Calu3 (cell line): ENCODE measurements at places on chromosomes 5 and 9. TPM values are rescaled to one million over a fixed set of nuclear protein-coding genes. Genes with fewer than 3 reads are reported as not detected.

Gene GARIN3
- total RNA-seq, result not detected in 2 replicates

Gene SPATA31D3
- not detected in 2 replicates for total RNA-seq

Gene IFNB1
- 0.42 and 0.61 TPM in 2 replicates for total RNA-seq

Gene GLRA1
- not detected in 2 replicates for total RNA-seq

Gene IQGAP2
- 13.4 and 25.0 TPM in 2 replicates for total RNA-seq

Gene ZNF622
- 28.6 and 31.5 TPM in 2 replicates for total RNA-seq

Gene NTNG2
- not detected in 2 replicates for total RNA-seq

Gene SLC34A1
- total RNA-seq, result 0.19 and 0.64 TPM in 2 replicates

Gene DMRTA1
- total RNA-seq, result 2.8 and 2.9 TPM in 2 replicates

Gene PHF24
- total RNA-seq, result not detected in 2 replicates

Gene KIF20A
- total RNA-seq, result 52.6 and 68.9 TPM in 2 replicates

Gene ST8SIA4
- not detected in 2 replicates for total RNA-seq

DNA sequence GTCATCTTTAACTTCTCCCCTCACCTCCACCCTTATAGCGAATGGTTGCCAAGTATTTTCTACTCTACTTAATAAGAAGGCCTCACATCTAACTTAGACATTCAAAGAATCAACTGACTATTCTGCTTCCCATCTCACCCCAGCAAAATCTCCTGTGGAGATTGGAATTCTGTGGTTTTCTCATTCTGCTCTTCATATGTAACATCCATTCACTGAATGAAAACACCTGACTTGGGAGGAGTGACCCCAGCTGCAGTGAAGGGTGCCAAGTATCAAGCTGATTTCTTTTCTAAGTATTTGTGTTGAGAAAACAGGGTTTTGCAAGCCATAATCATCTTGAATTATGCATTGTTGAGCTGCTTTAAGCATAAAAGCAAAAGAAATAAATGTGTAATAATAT lies 42.5 kb upstream of the TAF1L start:
- no peak for DNase-seq

- peak; percentile 5 for DNase-seq
Observed at GRCh38 chr5:125012727-125013451, 266.4 kb upstream of the ZNF608 start.

DNA sequence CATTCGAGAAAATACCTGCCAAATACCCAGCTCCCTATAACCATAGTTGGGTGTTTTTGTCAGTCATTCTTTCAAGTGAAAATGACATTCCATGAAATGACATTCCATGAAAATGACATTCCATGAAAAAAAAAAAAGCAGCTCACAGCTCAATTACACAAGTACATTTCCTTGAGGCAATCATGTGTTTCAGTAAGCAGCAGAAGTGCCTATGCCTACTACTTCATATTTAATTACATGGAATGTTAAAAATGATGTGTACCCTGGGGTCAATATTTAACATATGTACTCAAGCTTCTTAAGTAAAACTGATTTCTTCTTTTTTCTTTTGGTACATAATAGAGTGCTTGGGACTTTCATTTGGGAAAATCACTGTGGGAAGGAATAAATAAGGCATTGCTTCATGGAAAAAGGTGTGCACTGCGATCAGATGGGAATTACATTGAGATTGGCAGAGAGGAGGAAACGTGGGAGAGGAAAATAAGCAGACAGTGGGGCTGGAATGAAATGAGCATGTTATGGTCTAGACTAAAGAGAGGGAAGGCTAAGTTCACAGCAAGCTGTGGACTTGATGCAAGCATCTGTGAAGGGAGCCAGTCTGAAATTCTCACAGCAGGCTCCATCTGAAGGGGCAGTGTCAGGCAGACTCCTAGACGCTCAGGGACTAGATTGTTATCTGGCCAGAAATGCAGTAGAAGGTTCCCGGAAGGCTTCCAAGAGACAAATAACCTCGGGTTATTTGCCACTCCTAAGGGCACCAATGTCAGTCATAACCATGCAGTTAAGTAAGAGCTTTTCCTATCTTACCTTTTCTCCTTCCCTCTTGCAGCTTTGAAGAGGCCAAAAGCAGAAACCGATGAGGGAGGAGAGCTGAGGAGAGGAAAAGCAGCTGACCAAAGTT lies 15.2 kb upstream of the SPATA9 start:
- DNase-seq, result no peak

DNA sequence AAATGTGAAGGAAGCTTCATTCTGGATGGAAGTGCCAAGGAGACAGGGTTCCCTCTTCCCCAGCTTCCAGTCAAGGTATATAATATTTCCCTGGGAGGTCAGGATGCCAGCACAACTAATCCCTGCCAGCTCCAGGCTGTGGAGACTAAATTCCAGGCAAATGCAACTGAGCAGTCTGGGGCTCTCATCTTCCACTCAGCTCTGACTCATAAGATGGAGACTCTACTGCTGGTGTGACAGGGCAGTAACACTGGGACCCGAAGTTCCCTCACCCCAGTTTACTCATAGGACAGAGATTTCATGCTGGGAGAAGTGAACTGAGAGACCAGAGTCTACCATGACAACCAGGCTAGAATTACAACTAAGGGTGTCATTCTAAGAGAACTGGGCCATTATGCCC lies 235.4 kb downstream of the FSTL4 start:
- no peak for DNase-seq

DNA sequence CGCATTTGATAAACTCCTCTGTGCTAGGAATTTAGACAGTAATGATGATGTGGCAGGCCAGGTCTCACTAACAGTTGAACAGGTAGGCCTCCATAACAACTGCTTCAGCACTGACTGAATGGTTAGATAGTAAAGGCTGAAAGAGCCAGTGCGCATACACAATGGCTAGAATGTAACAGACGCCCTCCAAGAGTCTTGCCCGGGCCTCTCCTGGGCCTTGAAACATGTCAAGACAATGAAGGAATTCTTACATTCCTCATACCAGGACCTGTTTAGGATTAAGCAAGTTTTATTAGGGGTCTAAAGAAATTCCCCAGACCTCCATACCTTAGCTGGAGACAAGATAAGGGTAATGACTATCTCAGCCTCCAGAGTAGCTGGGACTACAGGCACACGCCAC lies 6.7 kb upstream of the BICD2 start:
- no peak for DNase-seq

DNA sequence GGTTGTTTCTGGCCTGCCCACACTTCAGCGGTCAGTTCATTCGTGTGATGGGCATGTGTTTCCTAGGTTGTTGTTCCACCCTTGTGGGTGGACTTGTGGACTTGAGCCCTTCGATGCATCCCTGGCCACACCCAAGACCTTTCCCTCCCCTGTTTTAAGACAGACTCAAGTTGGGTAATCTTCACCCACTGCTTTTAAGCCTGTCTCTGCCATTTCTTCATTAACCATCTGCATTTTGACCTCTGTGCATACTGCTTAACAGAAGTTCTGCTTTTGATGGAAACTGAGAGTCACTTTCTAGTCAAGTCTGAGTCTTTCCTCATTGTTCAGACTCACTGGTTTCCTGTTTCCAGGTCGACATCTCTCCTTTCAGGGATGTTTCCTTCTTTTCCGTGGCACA lies 233.7 kb downstream of the ARHGEF28 start:
- no peak for DNase-seq

GRCh38 chr5:1543398-1544293 lies 19.9 kb upstream of the LPCAT1 start:
- DNase-seq, result no peak

- DNase-seq, result no peak
Observed at GRCh38 chr5:81428861-81429260, 34.9 kb upstream of the ACOT12 start.

- DNase-seq, result no peak
Observed at GRCh38 chr9:127074561-127075548, 47.6 kb downstream of the ANGPTL2 start.

- DNase-seq, result no peak
Observed at GRCh38 chr9:120852240-120853010, 9.7 kb upstream of the PSMD5 start.

DNA sequence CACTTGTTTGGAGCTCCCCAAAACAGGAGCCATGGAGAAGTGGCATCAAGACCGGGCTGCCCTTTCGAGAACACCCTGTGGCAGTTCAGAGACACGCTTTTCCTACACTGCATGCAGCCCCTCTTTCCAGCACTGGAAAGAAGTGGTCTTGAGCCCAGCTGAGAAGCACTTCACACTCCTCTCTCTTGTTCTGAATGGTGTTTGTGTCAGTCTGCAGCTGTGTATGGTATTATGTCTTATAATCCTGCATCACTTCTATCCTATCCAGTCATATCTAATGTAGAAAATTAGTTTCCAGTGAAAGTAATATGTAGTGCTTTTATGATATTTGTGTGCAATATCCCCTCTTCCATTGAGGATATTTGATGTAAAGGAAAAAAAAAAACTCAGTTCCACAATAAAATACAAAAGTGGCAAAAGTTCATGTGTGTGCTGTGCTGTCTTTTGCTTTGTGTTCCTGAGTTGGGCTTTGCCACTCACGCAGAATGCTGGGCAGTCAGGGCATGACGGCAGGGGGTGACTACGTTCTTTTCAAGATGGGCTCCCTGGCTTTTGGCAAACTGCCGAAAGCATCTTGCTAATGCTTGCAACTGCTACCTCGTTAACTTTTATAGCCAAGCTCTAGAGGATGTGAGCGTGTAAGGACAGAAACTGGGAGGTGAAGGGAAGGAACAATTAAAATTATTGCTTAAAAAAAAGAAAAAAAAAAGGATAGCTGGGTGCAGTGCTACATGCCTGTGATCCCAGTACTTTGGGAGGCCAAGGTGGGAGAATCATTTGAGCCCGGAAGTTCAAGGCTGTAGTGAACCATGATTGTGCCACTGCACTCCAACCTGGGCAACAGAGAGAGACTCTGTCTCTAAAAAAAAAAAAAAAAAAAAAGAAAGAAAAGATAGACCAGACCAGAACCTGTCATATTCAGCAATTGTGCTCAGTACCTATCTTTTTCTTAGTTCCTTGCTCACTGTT lies 102.2 kb downstream of the MAP1B start:
- DNase-seq, result no peak

GRCh38 chr5:26121338-26121737 lies 917.0 kb downstream of the CDH9 start:
- DNase-seq, result no peak

- no peak for DNase-seq
Observed at GRCh38 chr5:133445744-133446143, 166.6 kb downstream of the FSTL4 start.

DNA sequence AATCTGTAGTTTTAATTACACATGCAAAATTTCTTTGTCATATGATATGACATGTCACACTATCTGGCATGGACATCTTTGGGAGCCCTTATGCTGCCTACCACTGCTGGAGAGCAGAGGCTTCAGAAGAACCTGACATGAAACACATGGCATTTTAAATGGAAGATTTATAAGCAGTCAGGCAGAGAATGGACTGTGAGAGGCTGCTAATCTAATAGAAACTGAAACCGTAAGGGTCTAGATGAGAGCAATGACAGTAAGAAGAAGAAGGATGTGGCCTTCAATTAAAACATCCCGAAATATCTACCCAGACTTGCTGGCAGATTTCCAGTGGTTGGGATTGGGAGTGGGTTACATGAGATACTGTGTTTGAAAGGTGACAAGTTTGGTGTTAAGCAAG lies 149.8 kb downstream of the MACIR start:
- no peak for DNase-seq

DNA sequence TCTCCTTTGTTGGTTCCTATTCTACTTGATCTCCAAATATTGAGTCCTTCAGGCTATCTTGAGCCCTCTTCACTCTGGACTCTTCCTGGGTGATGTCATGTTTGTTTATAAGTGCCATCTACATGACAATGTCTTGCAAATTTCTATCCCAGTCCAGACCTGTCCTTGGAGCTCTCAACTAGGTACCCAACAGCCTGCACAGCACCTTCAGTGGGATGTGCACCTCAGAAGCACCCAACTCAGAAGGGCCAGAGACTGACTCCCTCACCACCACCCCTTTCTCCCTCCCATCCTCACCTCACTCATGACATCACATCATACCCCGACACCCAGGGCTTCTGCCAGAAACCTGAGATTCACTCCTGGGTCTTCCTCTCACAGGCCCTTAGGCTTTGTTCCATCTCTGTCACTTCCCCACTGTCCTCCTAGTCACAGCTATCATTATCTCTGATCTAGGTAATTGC lies 14.4 kb downstream of the TXN start:
- no peak for DNase-seq

DNA sequence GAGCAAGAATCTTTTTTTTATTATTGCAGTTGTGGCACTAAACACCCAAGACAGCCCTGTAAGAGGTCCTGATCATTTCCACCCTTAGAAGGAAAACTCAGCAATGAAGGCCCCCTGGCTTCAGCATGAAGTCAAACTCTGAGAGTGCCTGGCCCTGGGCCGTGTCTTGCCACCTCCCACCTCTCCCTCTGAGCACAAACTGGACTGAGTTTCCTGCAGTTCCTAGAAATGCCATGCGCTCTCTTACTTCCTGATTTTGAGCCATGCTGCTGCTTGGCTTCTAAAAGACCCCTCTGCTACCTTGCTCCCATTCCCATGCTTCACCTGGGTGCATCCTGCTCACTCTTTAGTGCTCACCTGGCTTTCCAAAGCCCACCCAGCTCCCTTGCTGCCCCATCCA lies 140.4 kb upstream of the KLF9 start:
- no peak for DNase-seq

DNA sequence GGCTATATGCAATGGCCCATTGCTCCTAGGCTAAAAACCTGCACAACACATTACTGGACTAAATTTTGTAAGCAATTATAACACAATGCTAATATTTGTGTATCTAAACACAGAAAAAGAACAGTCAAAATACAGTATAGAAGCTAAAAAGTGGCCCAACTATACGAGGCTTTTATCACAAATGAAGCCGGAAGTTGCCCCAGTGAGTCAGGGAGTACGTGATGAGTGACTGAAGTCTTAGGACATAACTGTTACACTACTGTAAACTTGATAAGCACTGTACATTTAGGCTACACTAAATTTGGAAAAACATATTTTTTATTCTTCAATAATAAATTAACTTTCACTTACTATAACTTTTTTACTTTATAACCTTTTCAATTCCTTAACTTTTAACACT lies 105.2 kb upstream of the PRR16 start:
- no peak for DNase-seq

- DNase-seq, result no peak
Observed at GRCh38 chr9:124880501-124880900, 18.6 kb downstream of the ARPC5L start.

GRCh38 chr5:606526-607399 lies 5.4 kb upstream of the CEP72 start:
- DNase-seq, result no peak

- DNase-seq, result no peak
Observed at GRCh38 chr5:147704544-147704943, 78.0 kb downstream of the JAKMIP2 start.

- no peak for DNase-seq
Observed at GRCh38 chr5:135654761-135655467, 76.1 kb upstream of the CXCL14 start.
